ENCODE measurements at places on chromosomes 11 and 22.
A peak's percentile ranks its signal among the peaks of the same experiment; 100 is the strongest.

GRCh38 chr11:119755356-119756071, 26.5 kb upstream of the NECTIN1 start:
- DNase-seq, result no peak

DNA sequence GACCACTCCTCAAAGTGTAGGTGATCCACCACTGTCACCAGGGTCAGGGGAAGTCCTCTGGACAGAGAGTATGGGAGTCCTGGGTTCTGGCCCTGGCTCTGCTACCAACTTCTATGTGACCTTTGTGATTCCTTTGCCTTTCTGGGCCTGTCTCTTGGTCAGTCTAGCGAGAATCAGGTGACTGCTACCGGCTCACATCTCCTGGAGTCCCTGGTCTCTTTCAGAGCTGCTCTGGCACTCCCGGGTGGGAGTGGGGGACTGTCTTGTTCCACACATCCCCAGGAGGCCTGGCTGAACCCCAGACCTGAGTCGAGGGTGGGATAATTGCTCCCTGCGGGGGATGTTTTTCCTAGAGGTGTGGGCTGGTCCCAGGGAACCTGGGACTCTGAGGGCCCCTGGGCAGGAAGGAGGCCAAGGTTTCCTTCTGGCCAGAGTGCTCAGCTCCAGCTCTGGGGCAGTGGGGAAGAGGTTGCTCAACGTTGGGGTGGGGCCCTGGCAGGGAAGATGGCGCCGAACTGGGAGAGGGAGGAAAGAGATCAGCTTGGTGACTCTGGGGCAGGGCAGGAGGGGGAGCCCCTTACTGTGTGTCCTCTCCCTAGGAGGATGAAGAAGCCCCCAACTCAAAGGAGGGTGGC, 2.1 kb downstream of the SOX10 start:
- DNase-seq, result no peak

- DNase-seq, result no peak
Measured at GRCh38 chr11:117914398-117914761, 14.8 kb downstream of the TMPRSS13 start.

DNA sequence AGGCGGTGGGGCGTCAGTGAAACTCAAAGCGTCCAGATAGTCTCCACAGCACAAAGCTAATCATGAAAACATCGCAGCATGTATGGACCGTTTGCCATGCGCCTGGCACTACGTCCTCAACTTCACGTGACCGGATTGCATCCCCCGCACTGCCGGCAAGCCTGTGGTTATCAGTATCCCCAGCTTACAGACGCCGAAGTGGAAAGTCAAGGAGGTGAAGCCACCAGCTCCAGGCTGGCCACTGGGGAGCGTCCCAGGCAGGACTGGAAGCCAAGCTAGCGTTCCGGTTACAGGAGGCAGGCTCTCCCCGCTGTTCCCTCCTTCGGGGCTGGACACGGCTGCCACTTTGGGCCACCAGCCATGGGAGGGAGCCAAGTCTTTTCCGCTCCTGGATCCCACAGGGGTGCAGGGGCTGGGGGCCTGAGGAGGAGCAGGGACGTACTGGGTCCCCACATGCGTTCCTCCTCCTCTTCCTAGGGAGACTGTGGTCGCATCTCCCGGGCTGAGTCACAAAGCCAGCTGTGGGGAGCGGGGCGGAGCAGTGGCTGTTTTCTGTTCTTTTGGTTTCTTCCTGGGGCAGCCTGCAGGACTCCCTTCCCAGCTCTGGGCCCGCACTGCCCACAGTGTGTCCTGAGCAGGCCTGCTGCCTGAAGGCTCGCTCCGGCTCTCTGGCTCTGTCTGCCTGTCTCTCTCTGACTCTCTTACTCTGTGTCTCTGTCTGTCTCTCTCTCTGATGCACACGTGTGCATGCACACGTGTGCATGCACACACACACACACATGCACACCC, 4.3 kb upstream of the OSBPL5 start:
- DNase-seq, result peak; percentile 22

DNA sequence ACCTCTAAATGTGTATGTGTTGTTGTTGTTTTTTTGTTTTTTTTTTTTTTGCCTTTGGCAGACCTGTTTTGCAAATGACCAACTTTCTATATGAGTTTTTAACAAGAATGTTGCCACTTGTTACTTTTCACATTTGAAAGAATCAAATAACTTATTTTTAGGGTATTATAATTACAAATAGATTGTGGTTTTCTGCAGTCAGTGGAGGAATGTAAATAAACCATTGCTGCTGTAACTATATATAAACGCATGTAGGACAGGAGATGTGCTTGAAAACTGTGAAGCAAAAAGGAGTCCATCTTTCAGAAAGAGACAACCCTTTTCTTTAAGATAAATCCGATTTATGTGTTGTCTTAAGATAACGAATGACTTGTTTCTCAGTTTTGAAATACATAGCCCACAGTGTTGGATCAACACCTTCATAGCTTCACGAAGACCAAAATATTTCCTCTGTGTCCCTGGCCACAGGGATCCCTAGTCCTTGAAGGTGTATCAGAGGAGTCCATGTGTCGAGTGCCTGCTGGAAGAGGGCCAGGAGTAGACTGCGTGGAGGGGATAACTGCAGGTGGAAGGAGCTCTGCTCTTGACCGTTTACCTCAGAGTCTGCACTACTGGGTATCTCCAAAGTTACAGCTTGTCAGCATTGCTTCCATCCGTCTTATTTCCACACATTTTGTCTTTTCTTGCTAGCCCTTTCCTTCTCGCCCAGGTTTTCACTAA, 24.7 kb downstream of the TNRC6B start:
- no peak for DNase-seq

GRCh38 chr22:39913321-39913720, 12.4 kb downstream of the GRAP2 start:
- no peak for DNase-seq

GRCh38 chr22:20624161-20624616, 116.8 kb downstream of the MED15 start:
- peak; percentile 34 for DNase-seq

- no peak for DNase-seq
Measured at GRCh38 chr11:77136784-77137420, 8.9 kb downstream of the MYO7A start.

DNA sequence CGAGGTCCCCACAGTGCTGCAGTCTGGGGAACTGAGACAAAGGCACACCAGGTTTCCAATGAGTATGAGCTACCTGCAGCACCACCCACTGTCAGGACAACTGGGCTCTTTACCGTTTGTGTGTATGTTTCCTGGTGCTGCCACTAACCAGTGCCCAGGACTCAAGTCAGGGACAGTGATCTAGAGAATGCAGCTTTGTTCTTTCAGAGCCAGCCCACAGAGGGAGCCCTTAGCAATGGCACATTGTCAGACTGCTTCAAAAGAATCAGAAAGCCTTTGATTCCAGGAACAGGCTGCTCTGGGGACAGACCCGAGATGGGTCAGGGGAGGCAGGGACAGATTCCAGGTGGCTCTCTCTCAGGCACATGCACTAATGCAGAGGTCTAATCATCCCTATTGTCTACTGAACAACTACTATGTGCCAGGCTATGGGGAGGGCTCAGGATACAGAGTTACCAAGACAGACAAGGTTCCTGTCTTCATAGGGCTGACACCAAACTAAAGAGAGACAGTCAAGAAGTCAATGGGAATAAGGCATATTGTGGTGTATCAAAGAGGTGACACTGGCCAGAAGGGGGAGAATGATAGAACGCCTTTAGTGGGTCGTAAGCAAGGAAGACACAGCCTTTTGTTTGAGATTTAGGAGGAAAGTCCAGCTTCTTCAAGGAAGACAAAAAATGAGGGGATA, 103.7 kb downstream of the VPREB1 start:
- no peak for DNase-seq

DNA sequence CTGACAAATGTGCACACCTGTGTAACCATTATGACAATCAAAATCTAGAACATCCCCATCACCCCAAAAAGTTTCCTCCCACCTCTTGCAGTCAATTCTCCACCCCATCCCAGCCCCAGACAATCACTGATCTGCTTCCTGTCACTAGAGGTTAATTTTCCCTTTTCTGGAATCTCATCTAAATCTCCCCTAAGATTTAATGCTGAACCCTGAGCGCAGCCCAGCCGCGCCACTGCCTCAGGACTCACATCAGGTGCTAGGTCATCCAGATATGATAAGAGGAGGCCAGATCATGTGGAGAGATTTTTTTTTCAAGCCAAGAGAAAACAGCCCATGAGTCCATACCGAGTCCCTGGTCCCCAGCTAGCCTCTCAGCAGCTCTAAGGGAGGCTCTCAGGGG, 4.3 kb upstream of the TMPRSS13 start:
- DNase-seq, result no peak

- peak; percentile 38 for DNase-seq
Measured at GRCh38 chr11:45233121-45233803, 52.9 kb downstream of the SYT13 start.
